ENCODE measurements at places on chromosomes 12 and 14.

DNA sequence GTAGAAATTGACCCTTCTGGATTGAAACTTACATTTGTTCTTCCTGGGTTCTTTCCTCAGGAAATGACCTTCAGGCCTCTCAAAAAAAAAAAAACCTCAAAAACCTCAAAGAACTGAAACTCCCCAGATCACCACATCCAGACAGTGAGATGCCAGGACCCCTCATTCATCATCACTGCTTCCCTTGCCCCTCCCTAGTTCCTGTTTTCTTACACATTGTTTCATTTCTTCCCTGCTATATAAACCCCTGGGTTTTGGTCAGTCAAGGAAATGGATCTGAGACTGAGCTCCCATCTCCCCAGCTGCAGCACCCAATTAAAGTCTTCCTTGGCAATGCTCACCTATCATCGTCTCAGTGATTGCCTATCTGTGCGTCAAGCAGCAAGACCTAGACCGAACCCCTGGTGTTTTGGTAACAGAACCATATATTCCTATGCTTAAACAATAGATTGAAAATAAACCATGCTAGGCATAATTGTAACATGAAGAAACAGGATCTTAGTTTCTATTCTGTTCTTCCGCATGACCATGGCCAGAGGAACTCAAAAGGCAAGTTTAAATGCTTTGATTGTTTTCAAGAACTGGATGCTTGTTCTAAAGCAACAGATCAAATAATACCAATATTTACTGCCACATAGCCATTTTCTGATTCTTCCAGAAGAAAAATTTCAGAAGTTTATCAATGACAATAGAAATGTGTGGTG lies 108.0 kb upstream of the MAX start:
- DNase-seq = no peak

DNA sequence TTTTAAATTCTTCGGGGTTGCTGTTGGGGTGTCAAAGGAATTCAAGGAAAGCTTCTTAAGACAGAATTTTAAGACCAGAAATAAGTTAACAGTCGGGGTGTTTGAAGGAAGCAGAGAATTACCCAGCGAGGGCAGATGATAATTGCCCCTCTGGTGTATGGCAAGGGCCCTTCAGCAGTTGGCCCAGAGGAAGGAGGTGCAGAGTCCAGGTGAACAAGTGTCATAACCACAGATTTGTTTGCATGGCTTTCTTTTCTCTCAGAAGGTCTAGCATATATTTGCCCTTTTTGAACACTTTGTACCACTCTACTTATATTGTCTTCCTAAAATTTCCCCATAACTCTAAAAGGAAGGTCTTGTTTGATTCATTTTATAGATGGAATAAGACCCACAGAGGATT lies 1.8 kb downstream of the PDE6H start:
- DNase-seq = no peak

DNA sequence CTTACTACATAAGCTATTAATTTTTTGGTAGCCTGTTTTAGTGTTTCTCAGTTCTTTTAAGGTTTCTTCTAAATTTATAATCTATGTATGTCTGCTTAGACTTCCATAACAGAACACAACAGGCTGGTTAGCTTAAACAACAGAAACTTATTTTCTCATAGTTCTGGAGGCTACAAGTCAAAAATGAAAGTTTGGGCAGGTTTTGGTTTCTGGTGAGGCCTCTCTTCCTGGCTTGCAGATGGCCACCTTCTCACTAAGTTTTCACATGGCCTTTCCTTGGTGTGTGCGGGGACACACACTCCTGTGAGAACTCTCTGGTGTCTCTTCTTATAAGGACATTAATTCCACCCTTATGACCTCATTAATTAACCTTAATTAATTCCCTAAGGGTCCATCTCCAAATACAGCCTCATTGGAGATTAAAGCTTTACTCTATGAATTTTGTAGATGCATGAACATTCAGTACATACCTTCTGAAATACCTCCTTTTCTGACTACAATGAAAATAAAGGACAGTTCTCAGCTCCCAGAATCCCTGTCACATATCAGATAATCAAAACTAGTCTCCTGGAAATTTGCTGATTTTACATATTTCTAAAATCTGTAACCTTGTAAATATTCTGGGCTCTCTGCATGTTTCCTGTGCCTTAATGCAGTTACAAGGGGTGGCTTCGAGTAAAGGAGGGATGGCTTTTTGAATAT lies 23.2 kb upstream of the BMAL2 start:
- no peak for DNase-seq

DNA sequence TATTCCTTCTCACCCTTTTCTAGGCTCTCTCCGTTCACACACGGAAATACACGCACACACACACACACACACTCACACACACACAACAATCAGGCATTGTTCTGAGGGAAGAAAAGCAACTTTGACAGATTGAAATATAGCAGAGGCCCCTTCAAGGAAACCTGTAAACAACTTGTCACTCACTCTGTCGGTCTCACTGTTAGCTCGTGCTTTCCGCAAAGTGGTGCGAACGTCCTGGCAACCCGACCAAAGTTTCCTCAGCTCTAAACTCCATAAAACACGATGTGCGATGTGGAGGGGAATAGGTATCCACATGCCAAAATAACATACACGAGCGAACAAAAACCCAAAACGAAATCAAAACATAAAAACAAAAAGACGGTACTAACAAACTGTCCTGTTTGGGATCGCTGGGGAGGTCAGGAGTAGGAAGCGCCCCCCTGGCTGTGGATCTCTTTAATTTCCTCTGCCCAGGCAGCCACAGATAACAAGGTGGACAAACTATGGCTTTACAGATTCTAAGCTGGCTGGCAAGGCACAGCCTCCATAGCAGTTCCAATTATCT lies 822 bp upstream of the SOX5 start:
- no peak for DNase-seq

GRCh38 chr12:21001778-21002177 lies 129.2 kb upstream of the SLCO1B1 start:
- DNase-seq = no peak
